ENCODE measurements at places on chromosomes 2 and 18.

DNA sequence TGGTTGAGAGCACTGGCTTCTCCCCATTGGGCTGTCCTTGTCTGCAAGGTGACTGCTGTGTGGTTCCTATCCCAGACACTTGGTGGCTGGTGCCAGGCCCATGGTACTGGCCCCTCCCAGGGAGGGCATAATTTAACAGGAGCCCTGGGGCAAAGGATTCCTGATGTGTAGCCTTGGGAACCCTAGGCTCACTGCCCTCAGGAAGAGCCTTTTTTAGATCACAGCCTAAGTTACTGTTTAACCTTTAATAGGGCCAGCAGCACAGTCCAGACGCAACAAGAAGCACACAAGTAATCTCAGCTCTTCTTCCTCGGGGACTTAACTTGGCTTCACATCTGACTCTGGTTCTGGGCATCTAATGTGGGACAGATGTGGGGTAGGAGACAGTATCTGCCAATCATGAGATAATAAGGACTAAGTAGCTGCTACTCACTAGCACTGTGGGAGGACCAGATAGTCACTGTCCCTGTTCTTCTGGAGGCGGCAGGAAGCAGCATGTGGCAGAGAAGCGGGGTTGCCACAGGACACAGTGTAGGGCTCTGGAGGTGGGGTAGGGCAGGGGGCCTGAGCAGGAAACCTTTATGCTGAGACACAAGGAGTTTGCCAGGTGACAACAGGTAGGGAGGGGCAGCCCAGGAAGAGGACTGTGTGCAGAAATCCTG lies 136.3 kb downstream of the TMEM17 start:
- no peak for DNase-seq

- DNase-seq, result no peak
These were observed 168.5 kb downstream of the CELF4 start for GRCh38 chr18:37396971-37397720.

DNA sequence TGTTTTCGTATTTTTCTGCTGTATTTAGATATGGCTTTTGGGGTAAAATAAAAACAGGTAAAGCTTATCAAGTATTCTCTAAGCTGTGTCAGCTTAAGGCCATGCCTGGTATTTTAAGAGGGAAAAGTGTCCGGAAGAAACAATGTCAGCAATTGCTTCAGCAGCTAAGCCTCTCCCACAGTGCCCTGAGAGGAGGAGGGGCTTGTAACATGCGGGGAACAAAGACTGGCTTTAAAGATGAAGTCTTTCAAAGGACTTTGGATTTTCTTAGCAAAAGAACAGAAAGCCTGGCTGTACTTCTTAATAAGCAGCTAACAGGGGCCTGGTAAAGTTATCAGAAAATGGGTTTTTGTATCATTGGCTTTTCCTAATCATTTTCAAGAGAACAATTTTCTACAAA lies 102.8 kb downstream of the PXDN start:
- DNase-seq, result no peak

- DNase-seq, result peak; percentile 82
These were observed 123.8 kb downstream of the SPTBN1 start for GRCh38 chr2:54579682-54580620.

DNA sequence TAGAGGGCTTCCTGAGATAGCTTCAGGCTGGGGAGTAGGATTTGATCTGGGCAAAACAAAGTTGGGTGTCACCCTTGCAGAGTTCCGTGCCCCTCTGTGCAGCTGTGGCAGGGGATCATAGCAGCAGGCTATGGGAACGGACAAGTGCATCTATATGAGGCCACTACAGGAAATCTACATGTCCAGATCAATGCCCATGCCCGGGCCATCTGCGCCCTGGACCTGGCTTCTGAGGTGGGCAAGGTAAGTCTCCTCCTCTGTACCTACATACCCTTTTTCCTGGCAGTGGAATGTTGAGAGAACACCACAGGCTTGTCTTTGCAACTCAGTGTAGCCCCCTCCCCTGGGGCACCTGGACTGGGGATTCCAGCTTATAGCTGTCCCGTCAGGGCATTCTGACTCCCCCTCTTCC lies 3.5 kb downstream of the WDR54 start:
- no peak for DNase-seq

DNA sequence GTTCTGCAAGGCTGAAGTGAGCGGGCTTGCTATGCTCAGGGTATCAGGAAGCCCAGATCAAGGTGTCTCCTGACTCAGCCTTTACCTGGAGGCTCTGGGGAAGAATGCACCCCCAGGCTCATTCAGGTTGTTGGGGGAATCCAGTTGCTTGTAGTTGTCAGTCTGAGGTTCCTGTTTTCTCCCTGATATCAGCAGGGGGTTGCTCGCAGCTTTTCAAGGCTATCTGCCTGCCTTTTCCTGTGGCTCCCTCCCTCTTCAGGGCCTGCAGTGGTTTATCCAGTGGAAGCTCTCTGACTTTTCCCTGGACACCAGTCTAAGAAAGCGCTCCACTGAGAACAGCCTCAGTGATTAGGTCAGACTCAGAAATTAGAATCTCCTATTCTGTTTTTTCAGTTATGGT lies 116.6 kb downstream of the PTPRM start:
- no peak for DNase-seq

DNA sequence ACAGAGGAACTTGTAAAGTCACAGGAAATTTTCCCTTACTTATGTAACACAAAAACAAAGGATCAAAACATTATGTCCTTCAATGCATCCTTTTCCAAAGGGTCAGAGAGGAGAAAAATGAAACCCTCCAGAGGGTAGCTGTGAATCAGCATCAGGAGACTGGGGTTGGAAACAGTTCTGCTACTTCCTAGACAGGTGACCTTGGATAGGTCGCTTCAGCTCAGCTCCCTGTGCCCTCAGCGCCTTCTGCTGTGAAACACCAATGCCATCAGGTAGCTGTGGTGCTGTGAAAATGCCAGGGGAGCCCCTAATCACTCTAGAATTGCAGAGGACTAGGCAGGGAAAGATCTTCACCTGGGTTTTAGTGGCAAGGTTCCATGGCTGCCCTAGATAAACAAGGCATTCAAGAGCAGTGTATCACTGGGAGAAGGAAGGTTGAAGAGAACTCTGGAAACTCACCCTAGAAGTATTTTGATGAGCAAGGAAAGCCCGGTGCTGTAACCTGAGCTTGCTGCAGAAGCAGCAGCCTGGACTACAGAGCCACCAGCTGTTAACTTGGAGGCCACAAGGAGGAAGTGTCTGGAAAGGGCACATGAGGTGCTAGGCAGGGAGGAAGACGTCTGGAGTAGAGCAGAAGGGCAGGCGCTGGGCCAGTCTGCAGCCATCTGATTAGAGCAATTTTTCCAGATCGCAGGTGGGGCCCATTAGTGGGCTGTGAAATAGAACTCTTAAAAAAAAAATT lies 100.7 kb upstream of the MCFD2 start:
- no peak for DNase-seq

- DNase-seq, result no peak
These were observed 129.9 kb downstream of the SOCS6 start for GRCh38 chr18:70418546-70419311.

- peak; percentile 6 for DNase-seq
These were observed 203.3 kb downstream of the TCF4 start for GRCh38 chr18:55384551-55385275.

- no peak for DNase-seq
These were observed 55.2 kb downstream of the RASGRP3 start for GRCh38 chr2:33531549-33532059.

DNA sequence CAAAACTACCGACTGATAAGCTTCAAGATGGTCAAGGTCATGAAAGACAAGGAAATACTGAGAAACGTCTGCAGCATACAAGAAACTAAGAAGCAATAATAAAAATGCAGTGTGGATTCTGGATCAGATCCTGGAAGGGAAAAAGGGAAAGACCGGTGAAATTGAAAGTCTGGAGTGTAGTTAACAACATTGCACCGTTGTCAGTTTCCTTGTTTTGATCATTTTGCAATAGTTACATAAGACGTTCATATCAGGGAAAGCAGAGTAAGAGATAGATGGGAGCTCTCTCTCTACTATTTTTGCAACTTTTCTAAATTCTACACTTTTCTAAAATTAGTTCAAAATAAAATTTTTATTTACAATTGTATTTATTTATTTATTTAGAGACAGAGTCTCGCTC lies 15.0 kb upstream of the ZNF407 start:
- no peak for DNase-seq

GRCh38 chr2:101151859-101152271 lies 683 bp upstream of the TBC1D8 start:
- no peak for DNase-seq

DNA sequence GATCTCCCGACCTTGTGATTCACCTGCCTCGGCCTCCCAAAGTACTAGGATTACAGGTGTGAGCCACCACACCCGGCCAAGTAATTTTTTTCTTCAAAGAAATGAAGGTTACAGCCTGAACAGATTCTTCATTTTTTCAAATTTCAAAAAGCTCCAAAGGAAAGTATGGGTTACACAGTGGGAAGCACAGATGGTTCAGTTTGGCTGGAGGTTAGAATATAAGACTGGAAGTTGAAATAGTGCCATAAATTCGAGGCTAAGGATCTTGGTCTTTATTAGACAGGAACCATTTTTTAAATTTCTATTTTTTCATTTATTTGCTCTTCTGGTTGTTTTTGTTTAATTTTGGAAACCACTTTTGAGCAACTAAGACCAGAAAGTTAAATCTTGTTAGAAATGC lies 120.0 kb downstream of the STK39 start:
- no peak for DNase-seq

DNA sequence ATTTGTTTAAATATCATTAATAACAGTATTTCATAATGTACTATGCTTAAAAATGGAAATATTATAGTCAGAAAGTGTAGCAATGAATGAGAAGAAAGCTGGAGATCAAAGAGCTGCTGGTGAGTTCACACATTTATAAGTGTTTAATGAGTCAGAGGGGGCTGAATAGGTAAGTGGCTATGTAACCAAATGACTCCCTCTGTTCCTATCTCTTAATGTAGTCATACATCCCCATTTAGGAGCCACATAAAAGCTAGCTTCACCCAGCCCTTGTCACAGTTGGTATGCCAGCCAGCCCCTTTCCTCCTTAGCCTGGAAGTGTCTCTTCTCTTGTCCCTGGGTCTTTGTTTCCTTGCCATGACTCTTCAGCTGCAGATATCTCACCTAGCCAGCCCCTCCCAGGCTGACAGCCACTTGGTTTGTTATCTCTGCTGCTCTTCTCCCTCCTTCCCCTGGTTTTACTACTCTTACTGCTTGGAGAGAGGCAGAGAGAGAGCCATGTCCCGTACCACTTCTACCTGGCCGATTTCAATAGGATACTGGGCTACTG lies 438.6 kb upstream of the HNMT start:
- no peak for DNase-seq

GRCh38 chr2:25338401-25338800 lies 3.3 kb downstream of the DNMT3A start:
- DNase-seq, result no peak

GRCh38 chr2:46326231-46326980 lies 29.2 kb downstream of the EPAS1 start:
- DNase-seq, result no peak

DNA sequence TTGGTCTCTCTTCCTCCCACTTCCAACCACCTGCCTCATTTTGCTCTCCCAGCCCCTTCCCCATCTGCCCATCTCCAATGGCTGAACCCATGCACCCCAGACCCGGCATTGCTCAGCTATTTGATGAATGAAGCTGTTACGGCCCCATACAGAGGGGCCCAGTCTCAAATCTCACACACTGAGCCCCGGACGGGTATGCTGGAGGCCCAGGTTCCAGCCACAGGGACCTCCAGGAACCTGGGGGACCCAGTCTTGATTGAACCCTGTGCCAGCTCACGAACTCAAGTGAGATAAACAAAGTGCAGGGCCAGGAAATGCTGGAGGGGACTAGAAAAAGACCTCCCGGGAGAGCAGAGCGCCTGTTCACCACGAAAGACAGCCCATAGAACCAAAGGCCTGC lies 63.4 kb upstream of the TEX51 start:
- no peak for DNase-seq

DNA sequence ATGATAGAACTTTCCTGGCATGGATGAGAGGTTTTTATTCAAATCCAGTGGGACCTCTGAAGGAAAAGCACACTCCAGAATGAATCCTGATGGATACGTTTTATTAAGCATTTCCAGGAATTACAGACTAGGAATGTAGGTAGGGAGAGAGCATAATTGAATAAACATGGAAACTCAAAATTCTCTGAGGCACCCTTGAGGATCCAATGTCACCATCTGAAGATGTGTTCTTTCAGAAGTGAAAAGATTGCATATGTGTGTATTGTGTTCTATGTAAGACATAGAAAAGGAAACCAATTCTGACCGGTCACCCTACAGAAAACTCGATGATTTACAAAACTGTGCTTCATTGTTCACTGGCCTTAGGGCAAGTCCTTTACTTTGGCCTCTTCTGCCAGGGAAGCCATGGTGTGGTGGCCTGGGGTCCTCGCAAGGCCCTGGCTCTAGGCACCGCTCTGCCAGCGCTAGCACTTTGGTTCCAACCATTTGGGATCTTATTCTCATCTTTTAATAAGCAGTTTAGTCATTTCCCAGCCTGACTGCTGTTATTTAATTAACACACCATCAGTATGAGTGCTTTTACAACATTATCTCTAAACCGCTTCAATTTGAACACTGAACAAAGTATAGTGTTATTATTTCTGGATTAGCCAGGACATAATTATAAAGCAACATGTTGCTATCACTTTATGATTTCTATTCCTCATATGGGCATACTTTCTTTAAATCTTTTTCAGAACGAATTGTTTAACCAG lies 4.5 kb upstream of the GKN1 start:
- no peak for DNase-seq

- no peak for DNase-seq
These were observed 46.9 kb downstream of the PTPRM start for GRCh38 chr18:7614042-7614441.

GRCh38 chr2:121375621-121376159 lies 90.7 kb upstream of the TFCP2L1 start:
- no peak for DNase-seq

DNA sequence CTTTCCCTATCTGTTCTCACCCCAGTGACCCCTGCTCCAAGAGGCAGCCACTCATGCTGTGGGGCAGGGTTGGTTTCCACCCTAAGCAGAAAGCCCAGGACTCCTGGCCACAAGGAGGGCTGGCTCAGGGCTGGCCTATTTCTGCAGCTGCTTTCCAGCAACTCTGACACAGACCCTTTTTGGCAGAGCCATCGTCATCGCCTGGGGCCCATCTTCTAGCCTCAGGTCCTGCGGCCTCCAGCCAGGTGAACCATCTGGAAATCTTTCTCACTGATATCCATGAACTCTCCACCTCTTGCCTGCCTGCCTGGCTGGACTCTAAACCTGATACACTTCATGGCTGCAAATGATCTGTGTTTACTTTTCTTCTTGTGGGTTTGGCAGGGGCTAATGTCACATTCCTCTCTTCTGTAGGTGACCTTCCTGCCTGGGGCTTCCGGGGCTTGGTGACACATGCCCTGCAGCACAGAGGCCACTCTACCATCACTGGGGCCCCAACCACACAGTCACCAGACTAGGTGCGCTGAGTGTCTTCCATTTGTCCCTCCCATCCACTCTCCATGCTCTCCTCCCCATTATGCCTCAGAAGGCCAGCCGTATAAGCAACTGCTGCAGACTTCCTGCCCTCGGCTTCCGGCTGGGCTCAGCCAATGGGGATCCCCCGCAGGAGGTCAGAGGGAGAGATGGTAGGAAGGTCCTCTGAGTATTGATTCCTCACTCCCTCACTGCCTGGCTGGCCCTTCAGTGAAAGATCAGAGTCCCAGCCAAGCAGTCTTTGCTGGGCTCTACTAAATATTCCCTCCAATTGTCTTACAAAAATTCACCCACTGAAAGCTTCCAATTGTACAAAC lies 9.7 kb upstream of the COPS8 start:
- DNase-seq, result no peak

GRCh38 chr18:48780913-48781162 lies 169.9 kb downstream of the SMAD7 start:
- DNase-seq, result no peak

All from Jurkat, Clone E6-1 (cell line).